GM12864 (cell line): ENCODE measurements at places on chromosomes 4 and X.

GRCh38 chr4:173252024-173252935 lies 81.9 kb downstream of the HMGB2 start:
- DNase-seq: peak; percentile 30

DNA sequence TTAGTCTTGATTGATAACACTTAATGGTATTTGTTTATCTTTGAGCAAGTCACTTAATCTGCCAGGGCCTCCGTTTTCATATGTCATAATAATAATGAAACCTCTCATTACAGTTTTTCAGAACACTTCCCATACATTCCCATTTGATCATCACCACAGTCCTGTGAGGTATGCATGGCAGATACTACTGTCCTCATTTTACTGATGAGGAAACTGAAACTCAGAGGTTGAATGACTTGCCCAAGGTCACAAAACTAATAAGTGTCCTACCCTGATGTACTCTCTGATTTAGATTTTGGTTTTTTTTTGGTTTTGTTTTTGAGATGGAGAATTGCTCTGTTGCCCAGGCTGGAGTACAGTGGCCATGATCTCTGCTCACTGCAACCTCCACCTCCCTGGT lies 25.7 kb downstream of the ZFX start:
- DNase-seq: no peak

GRCh38 chr4:111806331-111806730 lies 338.9 kb upstream of the FAM241A start:
- no peak for DNase-seq

DNA sequence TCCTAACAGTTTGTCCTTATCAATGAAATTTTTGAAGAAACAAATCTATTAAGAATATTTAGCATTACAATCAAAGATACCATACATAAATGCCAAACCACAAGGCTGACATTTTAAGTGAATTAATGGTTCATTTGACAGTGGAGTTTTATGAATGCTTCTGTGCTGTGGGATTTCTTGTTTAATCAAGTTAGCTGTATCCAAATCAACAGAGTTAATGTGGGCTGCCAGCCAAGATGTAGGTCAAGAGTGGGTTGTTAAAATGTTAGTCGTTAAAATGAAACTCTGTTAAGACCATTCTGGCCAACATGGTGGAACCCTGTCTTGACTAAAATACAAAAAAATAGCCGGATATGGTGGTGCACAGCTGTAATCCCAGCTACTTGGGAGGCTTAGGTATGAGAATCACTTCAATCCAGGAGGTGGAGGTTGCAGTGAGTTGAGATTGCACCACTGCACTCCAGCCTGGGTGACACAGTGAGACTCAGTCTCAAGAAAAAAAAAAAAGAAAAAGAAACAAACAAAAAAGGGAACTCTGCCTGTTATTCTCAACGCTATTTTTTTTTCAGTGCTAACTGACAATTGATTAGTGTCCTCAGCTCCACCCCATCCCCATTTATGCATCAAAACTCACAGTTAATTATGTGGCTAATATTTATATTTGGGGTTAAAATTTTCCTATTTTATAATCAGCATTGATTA lies 20.2 kb downstream of the GPAT3 start:
- DNase-seq: no peak

- no peak for DNase-seq
Observed at GRCh38 chr4:123631786-123632692, 235.4 kb downstream of the SPRY1 start.

DNA sequence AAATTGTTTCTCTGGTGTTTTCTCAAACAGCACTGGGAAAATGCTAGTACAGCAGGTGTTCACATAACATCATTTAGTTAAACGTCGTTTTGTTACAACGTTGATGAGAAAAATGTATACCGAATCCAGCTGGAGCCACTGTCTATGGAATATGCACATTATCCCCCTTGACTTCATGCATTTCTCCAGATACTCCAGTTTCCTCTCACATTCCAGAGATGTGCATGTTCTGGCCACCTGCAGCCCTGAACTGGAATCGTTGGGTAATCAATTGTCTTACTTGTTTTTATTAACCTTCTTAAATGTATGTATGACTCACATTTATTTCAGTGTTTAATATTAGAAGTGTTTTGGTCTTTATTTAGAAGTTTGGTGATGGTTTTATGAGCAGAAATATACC lies 18.4 kb upstream of the ODAM start:
- no peak for DNase-seq

DNA sequence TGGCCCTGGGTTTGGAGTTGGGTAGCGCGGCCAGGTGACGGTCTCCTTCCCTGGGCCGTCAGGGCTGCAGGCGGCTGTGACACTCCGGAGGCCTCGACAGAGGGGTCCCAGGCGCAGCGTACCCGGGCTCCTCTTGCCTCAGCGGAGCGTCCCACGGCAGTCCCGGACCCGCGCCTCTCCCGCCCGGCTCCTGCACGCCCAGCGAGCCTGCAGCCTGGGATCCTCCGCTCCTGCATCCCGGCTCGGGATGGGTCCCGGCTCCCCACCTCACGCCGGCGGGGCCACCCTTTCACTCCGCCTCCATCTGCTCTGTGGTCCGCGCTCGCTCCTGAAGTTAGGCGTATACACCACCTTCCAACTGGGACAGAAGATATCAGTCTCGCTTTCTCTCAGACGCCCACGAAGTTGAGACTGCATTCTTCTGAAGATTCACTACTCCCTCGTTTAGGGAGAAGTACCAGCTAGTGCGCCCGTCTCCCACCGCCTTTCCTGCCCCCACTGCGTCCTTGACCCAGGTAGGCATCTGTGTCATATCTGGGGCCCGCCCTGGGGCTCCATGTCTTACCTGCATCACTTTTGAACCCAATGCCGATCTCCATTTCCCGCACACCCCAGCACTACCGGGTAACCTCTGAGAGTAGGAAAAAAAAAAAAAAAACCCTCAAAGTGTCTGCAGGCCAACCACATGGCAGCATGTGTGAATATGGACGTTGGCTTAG lies 32.3 kb upstream of the KDR start:
- DNase-seq: no peak

DNA sequence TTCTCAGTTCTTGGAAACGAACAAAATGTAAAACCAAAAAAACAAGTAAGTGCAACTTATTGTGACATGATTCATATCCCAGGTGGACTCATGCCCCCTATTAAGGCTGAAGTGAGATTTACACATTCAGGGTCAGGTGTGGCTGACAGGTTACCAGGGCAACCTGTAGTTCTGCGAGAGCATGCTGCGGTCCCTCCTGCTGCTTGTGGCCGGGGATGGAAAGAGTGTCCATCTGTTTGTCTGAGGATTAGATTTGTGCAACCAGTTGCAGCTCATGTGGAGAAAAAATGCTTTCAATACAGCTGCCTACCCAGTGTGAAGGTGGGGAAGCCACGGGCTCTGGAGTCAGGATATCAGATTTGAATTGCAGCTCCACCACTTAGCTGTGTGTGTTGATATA lies 78.8 kb downstream of the FAM184B start:
- no peak for DNase-seq

DNA sequence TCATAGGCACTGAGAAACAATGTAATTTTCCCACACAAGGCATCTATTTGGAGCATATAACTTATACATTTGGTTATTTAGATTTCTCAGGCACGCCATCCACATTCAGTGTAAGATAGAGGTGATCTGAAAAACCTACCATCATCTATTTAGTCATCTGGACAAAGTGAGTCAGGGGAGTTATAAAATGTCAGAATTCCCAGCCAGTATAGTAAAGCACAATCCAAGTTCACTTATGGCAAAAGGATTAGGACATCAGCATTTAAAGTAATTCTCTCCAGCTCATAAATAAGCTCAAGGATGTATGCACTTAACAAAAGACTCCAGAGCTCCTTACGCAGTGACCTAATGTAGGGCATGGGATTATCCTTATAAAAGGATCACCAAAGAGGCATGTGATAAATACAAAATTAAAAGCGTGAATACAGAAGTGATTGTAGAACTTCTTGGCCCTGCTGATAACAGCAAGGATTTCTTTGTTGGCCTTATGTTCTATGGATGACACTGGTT lies 65.3 kb upstream of the DCLK2 start:
- no peak for DNase-seq

GRCh38 chr4:120769227-120769626 lies 153.3 kb downstream of the PRDM5 start:
- DNase-seq: no peak

GRCh38 chrX:24023972-24024669 lies 2.9 kb downstream of the KLHL15 start:
- DNase-seq: no peak

DNA sequence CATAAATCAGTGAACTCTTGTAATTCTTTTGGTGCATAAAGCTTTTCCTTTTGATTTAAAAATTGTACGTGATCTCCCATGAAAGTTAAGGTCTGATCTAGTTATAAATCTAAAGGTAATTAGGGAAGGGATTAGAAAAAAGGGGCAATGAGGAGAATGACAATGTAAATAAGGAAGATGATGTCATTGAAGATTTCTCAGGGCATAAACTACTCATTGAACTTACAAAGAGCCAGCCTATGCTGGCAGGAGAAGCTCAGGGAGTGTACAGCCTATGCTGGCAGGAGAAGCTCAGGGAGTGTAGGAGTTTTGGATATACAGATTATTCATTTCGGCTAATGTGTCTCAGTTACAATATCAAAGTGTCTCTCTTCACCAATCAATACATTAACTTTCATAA lies 1533.5 kb upstream of the ADGRL3 start:
- no peak for DNase-seq

DNA sequence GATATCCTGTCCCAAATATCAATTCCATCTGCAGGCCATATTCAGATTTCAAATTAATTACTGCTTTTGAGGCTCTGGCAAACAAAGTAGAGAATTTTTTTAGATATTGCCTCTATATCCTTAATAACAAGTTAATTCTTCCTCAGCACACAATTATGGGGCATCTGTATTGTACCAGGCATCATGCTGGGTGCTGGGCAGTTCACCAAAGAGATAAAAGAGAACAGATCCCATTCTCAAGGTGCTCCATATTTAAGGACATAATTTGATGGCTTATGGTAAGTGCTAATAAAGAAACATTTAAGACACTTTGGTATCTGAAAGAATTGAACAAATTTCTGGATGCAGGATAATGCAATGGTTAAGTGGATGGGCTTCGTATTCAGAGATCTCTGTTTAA lies 65.8 kb downstream of the SPCS3 start:
- no peak for DNase-seq

GRCh38 chr4:169410839-169411770 lies 140.3 kb upstream of the SH3RF1 start:
- DNase-seq: peak; percentile 88

DNA sequence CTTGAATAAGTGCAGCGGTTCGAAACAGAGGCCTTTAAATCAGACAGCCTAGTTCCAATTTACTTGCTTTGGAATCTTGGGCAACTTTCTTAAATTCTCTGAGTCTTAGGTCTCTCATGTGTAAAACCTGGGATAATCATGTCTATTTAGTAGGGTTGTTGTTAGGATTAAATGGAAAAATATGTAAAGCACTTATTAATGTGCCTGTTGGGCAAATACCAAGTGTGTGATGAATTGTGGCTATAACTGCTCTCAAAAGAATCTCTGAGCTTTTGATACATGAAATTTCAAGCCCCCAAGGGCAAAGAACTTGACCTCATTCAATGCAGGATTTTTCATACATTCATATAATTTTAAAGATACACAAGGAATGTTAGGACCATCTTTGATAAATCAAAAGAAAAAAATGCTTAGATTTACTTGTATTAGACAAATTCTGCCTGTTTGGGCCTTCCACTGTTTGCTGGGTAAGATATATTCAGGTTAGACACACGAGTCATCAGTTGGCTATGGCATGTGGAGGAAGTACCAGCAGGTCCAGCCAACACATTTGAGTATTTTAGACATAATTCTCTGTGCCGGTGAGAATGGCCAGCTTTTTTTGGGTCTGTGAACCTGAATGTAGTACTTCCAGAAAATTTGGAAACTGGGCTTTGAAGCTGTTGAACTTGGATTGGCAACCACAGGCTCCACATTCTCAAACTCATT lies 241.4 kb upstream of the CNKSR2 start:
- DNase-seq: no peak

DNA sequence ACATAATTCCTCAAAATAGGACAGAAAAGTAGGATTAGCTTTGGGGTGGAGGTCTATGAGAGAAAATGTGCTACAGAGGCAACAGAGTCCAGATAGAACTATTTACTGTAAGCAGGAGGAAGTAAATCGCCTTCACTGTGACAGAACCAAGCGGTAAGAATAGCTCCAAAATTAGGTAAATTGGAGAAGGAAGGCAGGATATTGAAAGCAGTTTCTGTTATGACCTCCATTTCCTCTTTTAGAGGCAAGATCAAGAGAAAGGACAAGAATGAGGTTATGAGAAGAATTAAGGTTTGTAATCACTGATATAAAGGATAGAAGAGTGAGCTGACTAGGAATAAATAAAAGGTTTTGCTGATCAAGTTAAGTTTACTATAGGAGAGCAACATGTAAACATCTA lies 44.1 kb upstream of the NEUROG2 start:
- DNase-seq: no peak

- no peak for DNase-seq
Observed at GRCh38 chr4:19309378-19309777, 942.3 kb upstream of the SLIT2 start.

DNA sequence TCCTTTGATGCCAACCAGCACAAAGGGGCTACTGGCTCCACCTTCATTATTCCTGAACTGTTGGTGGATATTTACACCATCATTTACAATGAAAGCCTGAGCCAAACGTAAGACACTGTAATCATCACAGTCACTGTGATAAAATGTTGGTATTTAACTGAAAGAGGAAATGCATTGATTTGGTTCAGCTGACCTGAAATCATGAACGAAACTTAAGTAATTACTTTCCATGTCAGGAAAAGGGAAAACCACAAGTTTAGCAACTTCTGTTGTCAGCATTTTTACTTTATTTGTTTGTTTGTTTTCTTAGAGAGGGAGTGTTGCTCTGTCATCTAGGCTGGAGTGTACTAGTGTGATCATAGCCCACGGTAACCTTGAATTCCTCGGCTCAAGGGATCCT lies 247.8 kb upstream of the FAM47A start:
- no peak for DNase-seq

- DNase-seq: no peak
Observed at GRCh38 chr4:78951862-78952472, 12.7 kb upstream of the PAQR3 start.

DNA sequence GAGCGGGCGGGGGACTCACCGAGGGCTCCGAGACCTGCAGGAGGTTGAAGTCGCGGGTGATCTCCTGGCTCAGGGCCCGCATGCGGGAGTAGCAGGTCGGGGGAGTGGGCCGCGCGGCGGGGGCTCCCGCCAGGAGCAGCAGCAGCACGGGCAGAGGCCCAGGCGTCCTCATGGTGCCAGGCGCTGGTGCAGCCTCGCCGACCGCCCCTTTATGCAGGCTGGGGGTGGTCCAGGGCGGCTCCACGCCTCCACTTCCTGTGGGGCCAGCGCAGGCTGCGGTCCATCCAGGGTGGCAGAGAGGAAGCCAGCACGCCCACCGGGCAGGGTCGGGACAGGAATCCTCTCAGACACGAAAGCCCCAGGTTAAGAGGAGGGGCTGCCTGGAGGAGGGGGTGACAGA lies at the start of gene CYTL1:
CYTL1 (minus strand) TSS at position 185 of the 400 bp plus-strand sequence; CDS start at position 172, 13 bp downstream.
- no peak for DNase-seq

GRCh38 chr4:174122705-174123104 lies 160.8 kb downstream of the FBXO8 start:
- DNase-seq: no peak

- no peak for DNase-seq
Observed at GRCh38 chr4:158314756-158315487, 104.6 kb downstream of the TMEM144 start.
